ENCODE measurements at places on chromosomes 1 and 21. TPM values are rescaled to one million over a fixed set of nuclear protein-coding genes. Genes with fewer than 3 reads are reported as not detected.

GRCh38 chr1:1550087-1550486 is 9.7 kb upstream of the TMEM240 start:
- no peak for DNase-seq

The TMCC2 gene
- 10.8 TPM for total RNA-seq

- DNase-seq, result no peak
These were observed 321.4 kb upstream of the CXADR start for GRCh38 chr21:17191346-17191993.

GRCh38 chr1:245829826-245830225 is 675.0 kb downstream of the KIF26B start:
- DNase-seq, result peak; percentile 52

DNA sequence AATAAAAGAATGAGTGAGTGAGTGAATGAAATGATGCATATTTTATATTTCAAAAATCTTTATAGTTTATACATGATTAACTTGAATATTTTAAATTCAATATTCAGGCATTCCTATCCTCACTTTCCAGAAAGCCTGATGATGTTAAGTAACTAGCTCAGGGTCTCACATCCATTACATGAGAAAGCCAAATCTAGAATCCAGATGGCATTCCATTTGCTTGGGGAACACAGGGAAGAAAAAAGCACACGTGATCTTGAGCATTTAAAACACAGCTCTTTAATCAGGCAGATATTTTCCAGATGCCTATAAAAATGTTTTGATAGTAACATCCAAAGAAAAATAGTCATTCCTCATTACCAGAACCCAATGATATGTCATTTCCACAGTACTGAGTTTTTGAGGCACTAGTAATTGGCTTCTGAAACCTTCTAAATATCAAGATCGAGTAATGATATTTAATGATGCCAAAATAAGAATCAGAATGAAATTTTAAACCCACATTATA is 291.9 kb downstream of the DSCAM start:
- no peak for DNase-seq

GRCh38 chr21:33937931-33938339 is 22.3 kb upstream of the ATP5PO start:
- DNase-seq, result no peak

The OR10K1 gene
- not detected for total RNA-seq

DNA sequence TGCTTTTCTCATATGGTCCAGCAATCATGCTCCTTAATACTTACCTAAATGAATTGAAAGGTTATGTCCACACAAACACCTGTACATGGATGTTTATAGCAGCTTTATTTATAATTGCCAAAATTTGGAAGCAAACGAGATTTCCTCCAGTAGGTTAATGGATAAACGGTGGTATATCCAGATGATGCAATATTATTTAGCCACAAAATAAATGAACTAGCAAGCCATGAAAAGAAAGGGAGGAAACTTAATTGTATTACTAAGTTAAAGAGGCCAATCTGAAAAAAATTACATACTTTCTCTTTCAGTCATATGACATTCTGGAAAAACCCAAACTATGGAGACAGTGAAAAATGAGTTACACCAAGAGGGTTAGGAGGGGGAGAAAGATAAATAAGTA is 76.3 kb upstream of the LRRC7 start:
- DNase-seq, result peak; percentile 18

GRCh38 chr1:233490488-233490887 is 123.4 kb upstream of the KCNK1 start:
- no peak for DNase-seq

The DOCK7 gene
- 71.2 TPM for total RNA-seq

The THEM5 gene
- total RNA-seq, result not detected

- no peak for DNase-seq
These were observed 23.7 kb upstream of the CSF3R start for GRCh38 chr1:36506276-36506920.

DNA sequence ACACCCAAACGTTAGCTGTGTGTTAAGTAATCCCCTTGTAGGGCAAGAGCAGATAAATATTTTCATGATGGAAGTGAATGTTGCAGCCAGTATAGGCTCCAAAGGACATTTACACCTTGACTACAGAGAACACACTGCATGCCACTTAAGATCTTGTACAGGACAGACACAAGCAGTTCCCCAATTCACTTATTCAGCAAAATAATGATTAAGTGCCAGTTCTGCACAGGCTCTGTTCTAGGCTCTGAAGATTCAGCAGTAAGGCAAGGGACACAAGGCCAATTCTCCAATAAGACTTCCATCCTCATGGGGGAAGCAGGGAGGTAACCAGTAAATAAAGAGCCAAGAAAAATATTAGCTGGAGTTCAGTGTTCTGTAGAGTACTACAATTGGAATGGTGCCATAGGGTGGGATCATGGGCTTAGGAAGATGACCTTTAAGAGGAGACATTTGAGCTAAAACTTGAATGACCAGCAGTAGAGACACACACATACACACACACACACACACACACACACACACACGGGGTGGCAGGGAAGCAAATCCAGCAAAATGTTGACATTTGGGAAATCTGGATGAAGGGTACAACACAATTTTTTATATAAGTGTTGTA is 199.9 kb upstream of the JUN start:
- DNase-seq, result no peak

DNA sequence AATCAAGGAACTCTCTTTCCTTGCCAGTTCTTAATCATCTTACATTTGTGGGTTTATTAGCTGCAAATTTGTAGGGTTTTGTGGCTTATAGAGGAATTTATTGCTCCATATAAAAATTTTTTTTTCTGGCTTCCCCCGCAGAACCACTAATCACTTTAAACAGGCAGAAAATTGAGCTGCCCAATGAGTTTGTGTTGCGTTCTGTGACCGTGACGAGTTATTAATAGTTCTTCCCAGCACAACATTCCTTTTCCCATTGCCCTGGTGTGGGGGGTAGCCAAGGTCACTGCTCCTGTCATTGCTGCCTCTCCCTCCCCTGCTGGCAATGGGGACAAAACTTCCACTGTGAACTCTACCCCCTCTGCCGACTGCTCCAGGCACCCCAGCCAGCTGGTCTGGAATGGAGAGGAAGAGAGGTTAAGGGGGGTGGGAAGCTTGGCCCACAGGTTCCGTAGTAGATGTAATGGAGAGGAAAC is 55.1 kb downstream of the UBE2T start:
- DNase-seq, result peak; percentile 77

The BGLAP gene
- total RNA-seq, result 0.66 TPM

GRCh38 chr1:44348061-44348485 is 7.0 kb downstream of the ERI3 start:
- DNase-seq, result no peak

GRCh38 chr1:167090314-167090942 is at the start of gene GPA33:
TSS of gene GPA33 (minus strand) at chr1:167090377. CDS start at chr1:167090287, 90 bp downstream.
- DNase-seq, result no peak

The DNASE2B gene
- not detected for total RNA-seq

DNA sequence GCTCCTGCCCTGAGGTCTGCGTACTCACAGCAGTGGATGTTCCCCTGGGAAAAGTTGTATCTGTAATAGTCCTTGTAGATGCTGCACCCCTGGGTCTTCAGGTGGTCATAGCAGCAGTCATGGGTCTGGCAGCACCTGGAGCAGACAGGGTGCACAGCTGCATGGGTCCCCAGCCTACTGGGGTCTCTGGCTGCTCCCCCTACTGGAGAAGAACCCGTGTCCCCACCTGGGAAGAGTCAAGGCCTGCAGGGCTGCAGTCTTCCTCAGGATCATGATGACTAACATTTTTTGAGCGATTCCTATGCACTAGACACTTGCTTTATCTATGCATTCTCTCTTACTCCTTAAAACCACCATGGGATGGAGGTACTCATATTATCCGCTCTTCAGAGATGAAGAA is 3.9 kb downstream of the PLA2G2D start:
- DNase-seq, result no peak

- DNase-seq, result peak; percentile 91
These were observed 62.0 kb downstream of the SLC44A5 start for GRCh38 chr1:75548721-75549480.

- peak; percentile 50 for DNase-seq
These were observed 21.3 kb downstream of the GPSM2 start for GRCh38 chr1:108897865-108898720.

The TLCD4 gene
- 0.99 TPM for total RNA-seq

The SLC35F3 gene
- total RNA-seq, result 0.38 TPM

The XKR8 gene
- total RNA-seq, result 11.4 TPM

The BRDT gene
- not detected for total RNA-seq

GRCh38 chr1:217268058-217268457 is 362.8 kb downstream of the GPATCH2 start:
- DNase-seq, result no peak

All from astrocyte (in vitro differentiated cells and primary cell).